ENCODE measurements at places on chromosomes 7 and 10. TPM values are rescaled to one million over a fixed set of nuclear protein-coding genes. Genes with fewer than 3 reads are reported as not detected.

TRIM50 gene
- not detected for total RNA-seq

ST8SIA6 gene
- 0.64 TPM for total RNA-seq

PNLIPRP1 gene
- not detected for total RNA-seq

NEBL gene
- 12.3 TPM for total RNA-seq

NRCAM gene
- 0.60 TPM for total RNA-seq

BAIAP2L1 gene
- 59.7 TPM for total RNA-seq

ITPRID1 gene
- 5.9 TPM for total RNA-seq

TMEM273 gene
- 18.4 TPM for total RNA-seq

CHAT gene
- total RNA-seq = 1.1 TPM

SPDYE6 gene
- not detected for total RNA-seq

CYP3A4 gene
- 10.0 TPM for total RNA-seq

CCT6A gene
- total RNA-seq = 82.9 TPM

TEX47 gene
- total RNA-seq = not detected

SPDYE5 gene
- not detected for total RNA-seq

STAG3 gene
- total RNA-seq = 9.4 TPM

VIPR2 gene
- 1.8 TPM for total RNA-seq

ARF5 gene
- total RNA-seq = 165 TPM

ZEB1 gene
- 30.2 TPM for total RNA-seq

LDB3 gene
- 32.5 TPM for total RNA-seq

SPDYE8 gene
- not detected for total RNA-seq

NSUN6 gene
- total RNA-seq = 69.3 TPM

FOXP2 gene
- 23.0 TPM for total RNA-seq

PAX4 gene
- 0.41 TPM for total RNA-seq

KLF14 gene
- not detected for total RNA-seq

HOXA3 gene
- total RNA-seq = 14.1 TPM

Measured in transverse colon (tissue), 4 donors.